ENCODE measurements at places on chromosomes 7 and 10.

GRCh38 chr10:126350216-126350992 is 37.9 kb downstream of the ADAM12 start:
- no peak for DNase-seq

GRCh38 chr10:64798297-64798696 is 1277.1 kb downstream of the REEP3 start:
- no peak for DNase-seq

DNA sequence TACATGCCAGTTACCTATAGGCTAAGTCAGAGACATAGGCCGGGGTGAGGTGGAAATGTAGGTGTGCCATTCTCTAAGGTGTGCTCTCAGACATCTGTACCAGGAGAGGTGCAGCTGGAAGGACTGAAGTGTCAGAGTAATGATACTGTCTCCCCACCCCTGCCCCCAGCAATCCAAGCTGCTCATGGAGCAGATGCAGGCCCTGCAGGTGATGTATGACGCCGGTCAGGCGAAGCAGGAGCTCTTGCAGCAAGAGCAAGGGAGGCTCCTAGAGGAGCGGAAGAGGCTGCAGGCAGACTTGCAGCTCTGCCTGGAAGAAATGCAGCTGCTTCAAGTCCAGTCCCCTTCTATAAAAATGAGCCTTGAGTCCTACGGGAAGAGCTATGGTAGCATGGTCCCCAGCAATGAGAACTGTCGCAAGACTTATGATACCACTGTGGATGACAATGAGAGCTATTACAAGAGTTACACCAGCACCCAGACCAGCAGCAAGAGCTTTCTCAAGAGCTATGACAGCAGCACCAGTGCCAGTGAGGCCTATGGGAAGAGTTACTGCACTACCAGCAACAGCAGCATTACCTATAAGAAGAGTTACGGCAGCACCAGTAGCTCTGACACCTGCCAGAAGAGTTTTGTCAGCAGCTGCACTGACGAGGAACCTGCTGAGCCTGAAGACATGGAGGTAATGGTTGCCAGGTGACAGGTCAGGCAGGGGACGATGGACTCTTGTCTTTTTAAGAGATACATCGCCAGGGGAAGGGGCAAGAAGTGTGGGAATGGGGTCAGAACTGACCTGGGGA is 18.4 kb upstream of the FLNC start:
- DNase-seq: no peak

GRCh38 chr10:11163780-11164550 is 146.3 kb downstream of the CELF2 start:
- no peak for DNase-seq

DNA sequence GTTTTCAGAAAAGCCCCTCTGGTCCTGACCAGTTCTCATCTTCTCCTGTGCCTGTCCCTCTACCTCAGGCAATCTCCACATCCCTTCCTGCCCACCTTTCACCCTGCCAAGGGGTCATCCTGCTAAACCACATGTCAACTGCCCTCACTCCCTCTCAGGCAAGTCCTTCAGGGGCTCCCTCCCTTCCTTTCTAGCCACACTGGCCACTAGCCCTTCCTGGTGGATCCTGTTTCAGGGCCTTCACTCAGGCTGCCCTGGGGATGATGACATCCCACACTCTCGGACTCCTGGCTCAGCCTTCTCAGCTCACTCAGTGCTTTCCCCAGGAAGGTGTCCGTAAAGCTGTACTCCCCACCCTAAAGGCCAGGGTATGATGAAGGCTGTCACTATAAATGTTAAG is 13.4 kb downstream of the STEAP1B start:
- no peak for DNase-seq

DNA sequence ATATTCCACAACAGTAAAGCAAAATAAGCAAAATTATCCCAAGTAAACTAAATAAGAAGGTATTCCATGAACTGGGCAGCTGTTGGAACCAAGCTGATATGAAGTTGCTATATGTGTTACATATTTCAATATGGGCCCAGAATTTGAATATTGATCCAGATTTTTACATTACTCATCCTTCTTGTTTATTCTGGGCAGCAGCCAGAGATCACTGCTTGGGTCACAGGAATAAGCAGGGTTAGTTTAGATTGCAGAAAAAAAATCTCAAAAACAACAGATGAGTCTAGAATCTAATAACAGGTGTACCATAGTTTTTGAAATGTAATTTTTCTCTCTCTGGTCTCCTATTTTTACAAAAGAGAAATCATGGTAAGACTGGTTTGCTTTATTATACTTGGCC is 171.5 kb upstream of the NAMPT start:
- no peak for DNase-seq

DNA sequence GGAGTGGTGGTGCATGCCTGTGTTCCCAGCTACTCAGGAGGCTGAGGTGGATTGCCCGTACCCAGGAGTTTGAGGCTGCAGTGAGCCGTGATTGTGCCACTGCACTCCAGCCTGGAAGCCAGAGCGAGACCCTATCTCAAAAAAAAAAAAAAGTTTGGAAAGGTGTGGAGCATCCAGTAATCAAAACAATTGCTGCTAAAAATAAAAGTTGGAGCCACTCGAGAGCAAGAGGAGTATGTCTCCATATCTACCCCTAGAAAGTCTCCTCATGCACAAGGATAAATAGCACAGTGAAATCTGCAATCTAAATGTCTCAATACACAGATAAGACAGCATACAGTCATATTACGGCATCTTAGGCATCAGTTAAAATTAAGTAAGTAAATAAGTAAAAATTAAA is 81.5 kb upstream of the NEBL start:
- DNase-seq: no peak

DNA sequence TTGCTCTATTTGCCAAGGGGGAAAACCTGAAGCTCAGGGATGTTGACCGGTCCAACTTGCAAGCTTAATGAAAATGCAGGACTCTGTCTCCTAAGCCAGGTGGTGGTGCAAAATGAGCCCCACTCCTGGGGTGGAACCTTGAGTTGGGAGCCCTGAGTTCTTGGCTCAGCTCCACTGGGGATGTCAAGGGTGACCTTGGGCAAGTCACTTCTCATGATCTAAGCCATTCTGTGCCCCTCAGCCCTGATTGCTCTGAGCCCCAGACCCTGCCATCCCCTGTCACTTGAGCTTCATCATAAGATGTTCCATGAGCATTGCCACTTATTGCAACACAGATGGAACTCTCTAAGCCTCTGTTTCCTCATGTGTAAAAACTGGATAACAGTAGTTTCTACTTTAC is 33.9 kb downstream of the MYL10 start:
- DNase-seq: no peak

GRCh38 chr7:26880852-26881251 is 16.5 kb upstream of the SKAP2 start:
- no peak for DNase-seq

GRCh38 chr7:95986178-95986764 is 213.9 kb downstream of the DYNC1I1 start:
- DNase-seq: no peak

DNA sequence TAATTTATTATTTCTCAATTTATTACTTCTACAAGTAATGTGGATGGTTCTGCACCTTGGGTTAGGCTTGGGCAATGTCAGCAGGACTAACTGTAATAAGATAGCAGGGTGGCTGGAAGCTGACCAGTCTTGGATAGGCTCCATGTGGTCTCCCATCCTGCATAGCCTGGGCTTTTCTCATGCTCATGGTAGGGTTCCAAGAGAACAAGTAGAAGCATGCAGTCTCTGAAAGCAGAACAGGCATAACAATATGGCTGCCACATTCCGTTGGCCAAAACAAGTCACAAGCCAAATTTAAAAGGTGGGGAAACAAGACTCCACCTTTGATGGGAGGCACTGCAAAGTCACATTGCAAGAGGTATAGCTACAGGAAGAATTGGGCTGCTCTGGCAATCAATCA is 98.6 kb upstream of the MDFIC start:
- DNase-seq: no peak

DNA sequence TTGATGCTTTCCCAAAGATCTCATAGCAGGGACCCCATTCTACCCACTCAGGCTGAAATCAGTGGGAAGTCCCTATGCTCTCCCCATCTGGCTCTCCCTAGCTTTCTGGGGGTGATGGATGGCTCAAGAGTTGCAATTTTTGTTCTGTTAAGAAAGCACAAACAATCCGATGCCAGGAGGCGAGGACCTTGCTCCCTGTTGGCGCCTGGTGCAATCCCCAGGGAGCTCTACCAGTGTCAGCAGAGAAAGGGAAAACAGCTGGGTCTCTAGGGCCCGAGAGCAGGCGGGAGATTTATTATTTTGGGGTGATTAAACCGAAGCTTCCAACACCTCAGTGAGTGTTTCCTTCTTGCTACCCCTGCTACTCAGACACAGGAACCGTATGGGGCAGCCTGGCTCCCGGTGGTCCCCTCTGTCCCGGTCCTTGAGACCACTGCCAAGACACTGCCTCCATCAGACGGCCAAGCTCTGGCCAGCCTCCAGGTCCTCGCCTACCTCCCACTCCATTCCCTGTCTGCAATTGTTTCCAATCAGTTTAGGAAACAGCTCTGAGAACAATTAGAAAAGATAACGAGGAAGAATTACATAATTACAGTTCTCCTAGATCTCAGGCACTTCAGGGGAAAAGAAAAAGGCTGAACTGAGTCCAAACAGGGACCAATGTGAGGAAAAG is 147.9 kb downstream of the PLXNA4 start:
- DNase-seq: no peak

- DNase-seq: peak; percentile 64
These were observed 71.2 kb upstream of the FOXK1 start for GRCh38 chr7:4610768-4611467.

GRCh38 chr7:27249724-27250556 is 7.3 kb downstream of the EVX1 start:
- no peak for DNase-seq

DNA sequence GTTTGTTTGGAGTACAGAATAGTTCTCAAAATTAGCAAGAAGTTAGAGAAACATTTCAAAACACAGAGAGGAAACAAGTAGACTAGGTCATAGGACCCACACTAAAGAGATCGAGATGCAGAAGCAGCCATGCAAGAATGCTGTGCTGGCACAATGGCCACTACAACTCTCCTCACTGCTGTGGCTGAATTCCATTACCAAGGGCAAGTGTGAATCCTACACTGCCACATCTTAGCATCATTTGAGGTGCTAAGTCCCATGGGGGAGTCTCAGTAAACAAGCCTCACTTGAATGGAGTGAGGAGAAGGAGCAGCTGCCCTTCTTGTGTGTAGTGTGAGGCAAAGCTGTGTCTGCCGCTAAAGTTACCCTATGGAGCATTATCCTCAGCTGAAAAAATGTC is 56.7 kb downstream of the PCLO start:
- no peak for DNase-seq

DNA sequence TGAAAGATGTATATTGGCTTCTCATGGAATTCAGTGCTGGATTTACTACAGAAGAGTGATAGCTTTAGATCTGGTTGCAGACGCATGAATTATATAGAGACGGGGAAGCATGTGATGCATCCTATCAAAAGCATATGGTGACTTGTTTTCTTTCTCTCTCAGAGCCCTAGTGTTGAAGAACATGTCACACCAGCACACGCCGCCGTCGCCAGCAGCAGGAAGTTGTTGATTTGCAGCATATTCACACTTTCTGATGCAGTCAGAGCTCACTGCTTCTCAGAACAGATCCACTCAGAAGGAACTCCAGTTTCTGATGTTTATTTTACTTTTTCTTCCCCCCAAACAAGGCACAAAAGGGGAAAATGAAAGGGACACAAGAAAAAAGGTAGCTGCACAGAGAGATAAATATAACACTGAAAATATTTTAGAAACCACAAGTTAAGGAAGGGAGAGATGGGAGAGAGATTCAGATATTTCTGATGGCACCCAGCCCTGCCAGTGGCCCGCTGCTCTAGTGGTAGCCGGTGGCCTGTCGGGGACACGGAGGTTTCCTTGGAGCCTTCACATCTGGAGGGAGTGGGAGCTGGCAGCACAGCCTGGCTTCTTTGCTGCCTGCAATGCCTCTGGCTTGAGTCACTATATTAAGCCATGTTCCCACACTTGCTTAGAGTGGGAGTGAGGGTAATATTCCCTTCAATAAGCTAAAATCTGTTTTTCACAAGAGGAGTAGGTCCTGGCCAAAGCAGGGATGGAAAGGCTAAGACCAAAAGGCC is 123.2 kb downstream of the NRP1 start:
- peak; percentile 30 for DNase-seq

DNA sequence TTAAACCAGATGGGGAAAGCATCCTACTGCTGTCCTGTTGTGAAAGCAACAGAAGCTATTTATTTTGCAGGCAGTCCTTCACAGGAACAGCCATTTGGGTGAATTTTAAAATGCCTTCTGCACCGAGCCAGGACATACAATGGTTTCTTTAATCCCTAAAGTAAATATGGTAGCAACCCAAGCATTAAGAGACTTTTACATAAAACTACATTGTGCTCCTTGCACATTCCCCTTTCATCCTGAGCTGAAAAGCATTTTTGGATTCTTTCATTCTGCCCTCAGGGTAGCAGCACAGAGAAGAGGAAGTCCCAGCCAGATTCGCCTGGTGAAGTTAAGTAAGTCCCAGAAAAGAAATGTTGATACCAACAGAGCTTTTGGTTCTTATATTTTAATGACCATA is 84.0 kb upstream of the FAM3C start:
- DNase-seq: no peak
